ENCODE measurements at places on chromosomes 1 and 21.

DNA sequence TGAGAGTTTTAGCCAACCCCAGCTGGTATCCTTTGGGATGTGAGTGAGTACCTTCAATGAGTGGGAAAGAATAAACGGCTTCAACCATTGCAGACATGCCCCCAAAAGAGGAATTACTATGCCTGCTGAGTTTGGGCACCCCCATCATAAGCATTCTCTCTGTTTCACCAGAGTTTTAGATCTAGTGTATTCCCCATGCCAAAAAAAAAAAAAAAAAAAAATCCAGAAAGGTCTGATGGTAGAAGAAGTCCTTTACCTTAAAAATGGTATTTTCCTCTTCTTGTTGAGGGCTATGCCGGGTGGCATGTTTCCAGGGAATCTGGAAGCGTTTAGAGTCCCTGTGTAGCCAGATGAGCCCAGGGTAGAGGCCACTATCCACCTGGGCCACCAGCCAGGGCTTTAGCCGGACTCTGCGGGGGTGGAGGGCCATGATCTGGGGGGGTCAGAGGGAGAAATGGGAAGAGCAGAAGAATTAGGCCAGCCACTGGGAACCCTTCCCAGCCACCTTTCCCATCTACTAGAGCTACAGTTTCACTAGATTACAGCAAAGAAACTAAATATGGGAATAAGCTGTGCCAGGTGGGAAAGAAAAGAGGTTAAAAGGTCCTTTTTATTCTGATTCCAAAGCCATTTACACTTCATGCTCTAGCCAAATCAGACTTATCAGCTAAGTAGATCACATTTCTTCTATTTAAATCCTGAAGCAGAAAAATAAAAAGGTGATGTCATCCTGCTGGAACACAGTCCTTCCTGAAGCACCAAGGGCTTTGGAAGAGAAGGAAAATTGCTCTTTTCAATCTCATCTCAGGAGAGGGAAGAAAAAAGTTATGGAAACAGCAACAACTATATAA lies 4.7 kb downstream of the IRF6 start:
- no peak for DNase-seq

DNA sequence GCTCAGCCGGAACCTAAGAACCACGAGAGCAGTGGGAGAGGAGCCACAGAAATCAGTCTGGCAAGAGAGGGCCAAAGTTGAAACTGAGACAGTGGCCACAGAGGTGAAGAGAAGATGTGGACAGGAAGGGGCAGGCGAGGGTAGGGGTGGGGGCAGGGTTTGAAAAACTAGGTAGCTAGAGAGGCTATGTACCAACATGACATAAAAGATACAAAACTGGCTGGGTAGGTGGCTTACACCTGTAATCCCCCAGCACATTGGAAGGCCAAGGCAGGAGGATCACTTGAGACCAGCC lies 28.4 kb upstream of the TIAM1 start:
- DNase-seq = no peak

GRCh38 chr1:248906753-248907661 lies 972 bp downstream of the PGBD2 start:
- DNase-seq = no peak

DNA sequence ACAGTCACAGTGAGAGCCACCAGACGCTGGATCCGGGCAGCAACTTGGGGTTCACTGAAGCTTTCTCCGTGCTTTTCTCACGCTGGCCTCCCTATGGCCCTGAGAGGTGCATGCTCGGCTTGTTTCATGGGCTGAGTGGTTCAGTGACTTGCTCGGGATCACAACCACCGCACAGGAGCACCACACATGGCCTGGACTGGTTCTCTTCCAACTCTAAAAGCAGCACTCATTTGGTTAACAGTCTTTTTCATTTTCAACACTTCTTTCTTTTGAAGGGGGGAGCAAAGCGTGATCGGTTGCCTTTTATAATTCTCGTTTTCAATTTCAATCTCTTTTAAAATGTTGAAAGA lies 26.2 kb downstream of the UBIAD1 start:
- DNase-seq = no peak

DNA sequence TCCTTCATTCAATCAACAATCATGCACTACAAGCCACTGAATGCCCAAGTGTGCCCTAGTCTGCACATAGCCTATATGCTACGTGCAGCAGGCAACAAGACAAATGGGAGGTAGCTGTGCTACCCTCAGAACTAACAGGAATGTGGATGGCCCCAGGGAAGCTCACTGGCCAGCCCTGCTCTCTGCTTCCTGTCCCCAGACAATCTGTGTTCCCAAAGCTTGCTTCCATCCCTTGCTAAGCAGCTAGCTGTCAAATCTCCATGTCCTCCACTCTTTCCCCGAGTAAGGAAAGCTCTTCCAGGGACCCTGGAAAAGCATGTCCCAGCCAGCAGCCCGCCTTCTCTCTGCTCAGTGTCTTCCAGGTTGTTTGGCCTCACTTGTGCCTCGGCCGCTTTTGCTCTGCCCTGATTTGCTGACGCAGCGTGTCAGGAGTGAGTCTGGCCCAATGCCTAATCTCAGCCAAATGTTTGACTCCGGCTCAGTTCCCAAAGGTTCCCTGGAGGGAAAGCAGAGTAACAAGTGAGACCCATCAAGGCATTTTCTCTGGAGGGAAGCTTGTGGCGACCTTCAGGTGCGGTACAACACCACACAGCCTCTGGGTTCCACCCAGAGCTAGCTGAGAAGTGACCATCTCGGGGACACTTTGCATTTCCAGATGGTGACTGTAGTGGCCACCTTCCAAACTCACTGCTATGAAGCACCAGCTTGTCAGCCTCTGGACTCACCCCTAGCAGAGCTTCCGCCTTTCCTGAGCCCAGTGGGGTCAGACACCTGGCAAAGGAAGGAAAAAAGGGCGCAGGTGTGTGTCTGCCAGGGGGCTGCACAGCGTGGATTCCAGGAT lies 243.4 kb downstream of the RHOU start:
- no peak for DNase-seq

- no peak for DNase-seq
Measured at GRCh38 chr1:159929155-159930051, 4.1 kb upstream of the TAGLN2 start.

- DNase-seq = no peak
Measured at GRCh38 chr1:154443274-154444013, 38.3 kb downstream of the IL6R start.

DNA sequence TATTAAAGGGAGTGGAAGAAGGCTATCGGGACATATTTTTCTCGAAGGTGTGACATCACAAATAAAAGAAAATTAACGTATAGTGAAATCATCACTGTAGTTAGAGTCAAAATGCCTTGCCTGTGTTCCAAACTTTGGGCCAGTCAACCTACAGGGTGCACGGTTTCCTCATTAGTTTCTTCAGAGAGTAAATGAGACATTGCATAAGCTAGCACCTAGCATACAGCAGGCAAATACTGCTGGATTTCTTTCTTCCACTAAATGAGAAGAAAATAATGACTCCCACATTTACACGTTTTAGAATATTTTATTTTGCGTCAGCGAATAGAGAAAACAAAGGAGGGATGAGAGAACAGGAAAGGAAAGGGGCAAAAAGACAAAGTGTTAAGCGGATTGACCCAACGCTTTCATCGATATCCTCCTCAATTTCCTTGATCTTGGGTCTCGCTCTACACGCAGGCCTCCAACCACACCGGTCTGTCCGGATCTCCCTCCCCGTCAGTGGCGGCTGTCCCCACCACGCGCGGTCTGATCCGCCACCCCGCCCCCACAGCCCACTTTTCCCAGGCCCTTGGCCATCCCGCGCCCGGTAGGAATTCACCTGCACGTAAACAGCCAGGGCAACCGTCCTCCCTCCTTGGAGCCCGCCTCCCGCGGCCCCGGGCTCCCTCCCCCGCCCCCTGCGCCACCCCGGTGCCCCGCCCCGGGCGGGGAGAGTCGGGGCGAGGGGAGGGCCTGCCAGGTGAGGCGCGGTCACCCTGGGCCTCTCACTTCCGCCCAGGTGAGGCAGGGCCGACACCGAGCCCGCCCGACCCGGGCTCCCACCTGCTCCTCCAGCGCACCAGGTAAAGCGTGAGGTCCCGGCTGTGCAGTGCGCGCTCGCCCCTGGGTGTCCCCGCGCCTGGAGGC lies at the start of gene PATJ:
Gene PATJ, plus strand, starts transcription at position 770 of the 909 bp plus-strand sequence. CDS start 20,413 bp downstream, outside the sequence.
- DNase-seq = peak; percentile 65

- no peak for DNase-seq
Measured at GRCh38 chr1:219724440-219724839, 111.5 kb upstream of the ZC3H11B start.

- no peak for DNase-seq
Measured at GRCh38 chr1:89757532-89757931, 63.3 kb upstream of the LRRC8D start.

DNA sequence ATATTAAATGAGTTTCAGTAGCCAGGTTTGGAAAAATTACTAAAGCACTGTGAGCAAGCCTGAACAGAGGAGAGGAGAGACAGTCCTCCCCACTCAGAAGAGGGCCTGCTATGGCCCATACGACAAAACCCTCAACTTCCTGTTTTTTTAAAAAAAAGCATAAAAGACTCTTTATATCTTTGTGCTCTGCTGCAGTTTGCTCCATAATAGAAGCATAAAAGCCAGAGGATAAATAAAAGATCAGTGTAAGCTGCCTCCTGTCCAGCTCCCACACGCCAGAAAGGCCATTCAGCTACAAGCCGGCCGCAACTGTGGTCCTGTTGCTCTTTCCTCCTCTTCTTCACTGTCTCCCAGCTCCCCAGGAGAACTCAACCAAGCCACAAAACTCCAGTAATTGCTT lies 37.8 kb downstream of the NID1 start:
- DNase-seq = no peak

GRCh38 chr1:214840356-214840755 lies 237.4 kb downstream of the CENPF start:
- DNase-seq = no peak

- DNase-seq = peak; percentile 88
Measured at GRCh38 chr21:42002421-42002958, 7.7 kb downstream of the ZBTB21 start.

DNA sequence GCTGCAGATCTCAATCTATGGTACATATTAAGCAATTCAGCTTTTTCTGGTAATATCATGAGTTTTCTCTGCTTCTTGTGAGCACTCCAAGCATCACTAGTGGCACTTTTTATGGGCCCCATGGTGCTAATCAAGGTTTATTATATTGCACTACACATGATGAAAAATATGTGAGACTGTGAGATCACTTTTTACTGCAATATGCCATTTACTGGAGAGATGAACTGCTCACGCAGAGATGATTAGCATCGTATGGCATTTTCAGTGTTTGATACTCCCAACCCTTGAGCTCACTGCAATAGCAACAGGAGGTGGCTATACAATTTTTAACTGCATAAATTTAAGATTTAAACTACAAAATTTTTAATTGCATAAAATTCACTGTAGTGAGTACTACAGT lies 8.7 kb upstream of the KCNK1 start:
- no peak for DNase-seq

GRCh38 chr1:207619871-207620542 lies 24.9 kb upstream of the CR1L start:
- DNase-seq = peak; percentile 39

GRCh38 chr1:206909161-206909882 lies 12.1 kb downstream of the IL24 start:
- DNase-seq = peak; percentile 53

DNA sequence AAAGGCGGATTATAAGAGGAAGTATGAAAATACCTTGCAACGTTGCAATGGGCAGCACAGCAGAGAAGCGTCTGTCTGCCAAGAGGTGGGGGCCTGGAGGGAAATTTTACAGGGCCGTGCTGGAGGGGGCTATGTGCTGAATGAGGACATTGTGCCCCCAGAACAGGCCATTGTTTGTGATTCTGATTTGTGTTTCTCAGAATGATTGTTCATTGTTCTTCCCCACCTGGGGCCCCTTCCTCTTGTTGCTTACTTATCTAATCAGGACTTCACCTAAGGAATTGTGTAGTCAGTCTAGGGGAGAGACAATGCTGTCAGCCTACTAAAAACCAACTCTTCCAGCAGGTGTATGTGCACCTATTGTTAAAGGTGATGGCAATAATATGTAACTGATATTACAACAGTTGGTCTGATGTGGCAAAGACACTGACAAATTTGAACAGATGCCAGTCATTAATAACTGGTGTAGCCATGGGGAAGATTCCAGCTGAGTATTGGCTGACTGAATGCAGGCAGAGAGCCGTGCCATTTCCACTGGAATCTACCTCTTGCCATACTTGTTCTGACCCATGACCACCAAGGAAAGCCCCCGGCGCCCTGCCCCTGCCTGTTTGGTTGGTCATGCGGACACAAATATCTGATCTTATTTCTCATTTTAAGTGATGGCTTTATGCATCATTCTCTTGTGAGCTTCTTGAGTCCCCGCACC lies 45.2 kb upstream of the PSEN2 start:
- DNase-seq = no peak

- no peak for DNase-seq
Measured at GRCh38 chr21:46095083-46095719, 2.7 kb upstream of the COL6A2 start.

DNA sequence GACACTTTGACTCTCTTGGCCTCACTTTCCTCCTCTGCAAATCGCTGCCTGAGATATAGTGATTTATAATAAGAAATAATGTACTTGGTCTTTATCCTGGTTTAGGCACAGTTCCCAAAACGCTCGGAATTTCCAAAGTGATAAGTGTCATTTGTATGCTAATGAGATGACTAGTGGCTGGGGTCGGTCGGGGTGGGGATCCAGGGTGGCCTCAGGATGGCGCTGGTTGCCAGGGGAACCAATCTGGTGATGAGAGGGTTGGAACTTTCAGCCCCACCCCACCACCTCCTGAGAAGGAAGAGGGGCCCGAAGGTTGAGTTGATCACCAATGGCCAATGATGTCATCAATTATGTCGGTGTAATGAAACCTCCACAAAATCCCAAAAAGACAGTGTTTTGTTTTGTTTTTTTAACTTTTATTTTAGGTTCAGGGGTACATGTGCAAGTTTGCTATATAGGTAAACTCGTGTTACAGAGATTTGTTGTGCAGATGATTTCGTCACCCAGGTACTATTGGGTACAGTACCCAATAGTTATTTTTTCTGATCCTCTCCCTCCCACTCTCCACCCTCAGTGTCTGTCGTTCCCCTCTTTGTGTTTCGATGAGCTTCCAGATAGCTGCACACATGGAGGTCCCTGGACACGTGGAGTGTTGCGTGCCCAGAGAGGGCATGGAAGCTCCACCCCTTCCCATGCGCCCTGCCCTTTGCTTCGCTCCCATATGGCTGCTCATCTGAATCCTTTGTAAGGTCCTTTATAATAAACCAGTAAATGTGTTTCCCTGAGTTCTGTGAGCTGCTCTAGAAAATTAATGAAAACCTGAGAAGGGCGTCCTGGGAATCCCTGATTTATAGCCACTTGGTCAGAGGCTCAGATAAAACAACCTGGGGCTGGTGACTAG lies 97.2 kb downstream of the KCNN3 start:
- no peak for DNase-seq

DNA sequence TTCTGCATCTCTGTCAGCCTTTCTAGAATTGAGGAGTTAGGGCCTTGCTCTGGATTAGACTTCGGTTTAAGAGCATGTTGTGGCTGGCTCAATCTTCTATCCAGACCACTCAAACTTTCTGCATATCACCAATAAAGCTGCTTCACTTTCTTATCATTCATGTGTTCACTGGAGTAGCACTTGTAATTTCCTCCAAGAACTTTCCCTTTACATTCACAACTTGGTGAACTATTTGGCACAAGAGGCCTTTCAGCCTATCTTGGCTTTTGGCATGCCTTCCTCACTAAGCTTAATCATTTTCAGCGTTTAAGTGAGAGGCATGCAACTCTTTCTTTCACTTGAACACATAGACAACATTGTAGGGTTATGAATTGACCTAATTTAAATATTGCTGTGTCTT lies 3.6 kb upstream of the HORMAD1 start:
- DNase-seq = no peak
